AML-193 (cell line): ENCODE measurements at places on chromosomes 12 and 14.

- DNase-seq, result no peak
These were observed 384.3 kb downstream of the RAD51B start for GRCh38 chr14:68203871-68204270.

DNA sequence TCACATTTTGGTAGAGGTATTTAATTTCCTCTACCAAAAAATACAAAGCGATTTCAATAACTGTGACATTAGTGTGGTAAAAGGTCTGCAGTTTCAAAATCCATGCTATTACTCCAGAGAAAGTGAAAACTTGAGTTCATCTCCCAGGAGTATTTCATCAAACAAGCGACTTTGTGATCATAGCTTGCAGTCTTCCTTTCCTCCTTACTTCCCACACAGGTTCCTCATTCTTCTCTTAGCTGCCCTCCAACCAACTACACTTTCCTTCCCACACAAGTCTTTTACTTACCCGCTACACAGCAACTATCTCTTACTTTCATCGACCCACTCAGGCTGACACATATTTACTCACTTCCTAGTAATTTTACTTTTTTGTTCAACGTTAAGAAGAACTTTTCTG lies 413.4 kb upstream of the USP15 start:
- DNase-seq, result no peak

DNA sequence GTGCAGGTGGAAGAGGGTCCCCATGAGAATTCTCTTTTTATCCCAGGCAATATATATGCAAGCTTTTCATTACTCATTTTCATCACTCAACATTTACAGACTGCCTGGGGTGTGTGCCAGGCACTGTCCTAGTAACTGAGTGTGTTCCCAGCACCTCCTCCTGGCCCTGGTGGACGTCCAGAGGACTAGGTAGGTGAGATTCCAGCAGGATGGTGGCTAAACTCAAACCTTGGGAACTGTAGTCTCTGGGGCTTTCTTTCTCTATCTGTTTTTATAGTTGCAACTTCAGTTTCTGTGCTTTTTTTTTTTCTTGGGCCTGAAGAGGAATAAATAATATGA lies 63.8 kb downstream of the SUSD6 start:
- no peak for DNase-seq

DNA sequence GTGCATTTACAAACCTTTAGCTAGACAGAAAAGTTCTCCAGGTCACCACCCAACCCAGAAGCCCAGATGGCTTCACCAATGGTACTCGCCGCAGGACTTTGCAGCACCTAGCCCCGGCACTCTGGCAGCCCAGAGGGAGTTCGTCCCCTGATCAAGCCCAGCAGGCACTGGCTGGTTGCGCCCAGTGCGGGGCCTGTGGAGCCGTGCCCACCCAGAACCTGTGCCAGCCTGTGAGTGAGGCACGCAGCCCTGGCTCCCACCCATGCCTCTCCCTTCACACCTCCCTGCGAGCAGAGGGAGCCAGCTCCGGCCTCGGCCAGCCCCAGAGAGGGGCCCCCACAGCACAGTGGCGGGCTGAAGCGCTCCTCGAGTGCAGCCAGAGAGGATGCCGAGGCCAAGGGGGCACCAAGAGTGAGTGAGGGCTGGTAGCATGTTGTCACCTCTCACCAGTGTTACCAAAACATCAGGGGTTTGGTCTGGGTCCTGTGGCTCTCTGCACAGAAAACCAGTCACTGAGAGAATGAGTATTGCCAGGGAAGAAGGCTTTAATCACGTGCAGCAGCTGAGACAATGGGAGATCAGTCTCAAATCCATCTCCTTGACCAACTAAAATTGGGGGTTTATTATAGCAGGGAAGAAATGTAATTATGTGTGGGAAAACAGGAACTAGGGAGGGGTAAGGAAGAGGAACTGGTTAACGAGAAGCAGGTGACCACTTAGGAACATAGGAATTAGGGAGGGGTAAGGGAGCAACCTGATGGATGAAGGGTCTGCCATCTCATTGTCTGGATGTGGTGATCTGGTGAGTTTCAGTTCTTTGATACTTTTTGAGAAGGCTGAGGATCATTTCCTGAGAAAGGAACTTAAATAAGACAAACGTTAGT lies 151.3 kb downstream of the NUBPL start:
- no peak for DNase-seq

DNA sequence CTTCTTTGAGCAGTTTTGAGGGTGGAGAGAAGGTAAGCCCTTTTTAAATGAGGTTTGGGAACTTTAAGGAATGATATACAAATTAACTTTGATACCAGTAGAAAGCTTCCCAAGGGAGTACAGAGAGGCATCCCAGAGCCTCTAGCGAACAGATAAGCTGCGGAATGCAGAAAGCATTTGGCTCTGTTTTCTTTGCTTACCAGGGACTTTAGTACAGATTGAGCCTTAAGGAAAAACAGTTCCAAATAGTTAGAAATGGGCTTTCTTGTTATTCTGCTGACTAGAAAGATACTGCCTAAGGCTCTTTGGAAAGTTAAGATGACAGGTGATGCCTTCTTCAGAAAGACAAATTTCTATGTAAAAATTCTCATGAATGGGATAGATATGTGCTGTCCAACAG lies 261.7 kb upstream of the FOXN3 start:
- no peak for DNase-seq

DNA sequence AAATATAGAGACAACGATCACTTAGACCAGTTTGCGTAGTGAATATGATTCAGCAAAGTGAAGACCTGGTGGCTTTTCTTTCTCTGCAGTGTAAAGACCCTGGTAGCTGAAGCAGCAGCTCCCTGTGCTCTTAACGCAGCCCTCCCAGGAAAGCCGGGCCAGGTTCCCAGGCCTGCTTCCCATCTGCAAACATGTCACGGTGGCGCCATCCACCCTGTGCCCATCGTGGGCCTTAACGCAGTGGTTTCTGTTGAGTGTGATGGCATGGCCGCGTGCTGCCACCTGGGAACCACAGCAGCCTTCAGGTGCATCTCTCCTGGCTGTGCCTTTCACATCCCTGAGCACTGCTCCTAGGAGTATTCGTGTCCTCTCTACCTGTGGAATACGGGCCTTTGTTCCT lies 71.5 kb downstream of the WDR20 start:
- DNase-seq, result no peak

DNA sequence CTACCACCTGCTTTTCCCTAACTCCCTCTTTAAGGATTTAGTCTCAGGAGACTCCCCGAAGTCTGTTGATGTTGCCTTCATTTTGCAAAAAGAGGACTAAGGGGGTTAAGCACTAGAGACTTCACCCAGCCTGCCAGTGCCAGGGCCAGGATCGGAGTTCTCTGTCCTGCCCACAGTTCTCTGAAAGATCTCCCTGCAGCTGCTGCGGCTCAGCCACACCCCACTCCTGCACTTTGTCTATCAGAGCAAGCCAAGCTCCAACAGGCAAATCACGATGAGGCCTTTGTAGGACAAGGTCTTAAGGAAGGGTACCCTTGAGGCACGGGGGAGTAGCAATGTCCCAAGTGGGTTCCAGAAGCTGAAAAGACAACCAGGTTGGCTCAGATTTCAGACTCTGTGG lies 148.8 kb upstream of the EGLN3 start:
- no peak for DNase-seq

GRCh38 chr12:9334041-9334692 lies 126.0 kb upstream of the PZP start:
- peak; percentile 7 for DNase-seq

- DNase-seq, result no peak
These were observed 75.1 kb downstream of the PELI2 start for GRCh38 chr14:56193347-56193746.

DNA sequence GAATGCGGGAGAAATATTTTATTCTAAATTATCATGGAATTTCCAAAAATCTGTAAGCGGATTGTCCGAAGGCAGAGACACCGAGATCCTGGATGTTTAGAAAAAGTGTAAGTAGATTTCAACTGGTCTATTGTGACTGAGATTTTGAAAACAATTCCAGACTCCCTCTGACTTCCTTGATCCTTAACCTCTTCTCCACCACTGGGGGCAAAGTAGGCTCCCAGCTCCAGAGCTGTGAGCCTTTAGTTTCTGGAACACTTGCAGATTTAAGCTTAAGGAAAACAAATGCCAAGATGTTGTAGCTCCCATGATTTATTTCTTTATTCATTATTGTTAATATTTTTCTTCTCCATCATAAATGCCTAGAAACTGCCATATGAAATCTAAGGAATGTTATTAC lies 1320.5 kb upstream of the SEL1L start:
- no peak for DNase-seq

- no peak for DNase-seq
These were observed 604 bp downstream of the HCFC2 start for GRCh38 chr12:104064842-104065427.

DNA sequence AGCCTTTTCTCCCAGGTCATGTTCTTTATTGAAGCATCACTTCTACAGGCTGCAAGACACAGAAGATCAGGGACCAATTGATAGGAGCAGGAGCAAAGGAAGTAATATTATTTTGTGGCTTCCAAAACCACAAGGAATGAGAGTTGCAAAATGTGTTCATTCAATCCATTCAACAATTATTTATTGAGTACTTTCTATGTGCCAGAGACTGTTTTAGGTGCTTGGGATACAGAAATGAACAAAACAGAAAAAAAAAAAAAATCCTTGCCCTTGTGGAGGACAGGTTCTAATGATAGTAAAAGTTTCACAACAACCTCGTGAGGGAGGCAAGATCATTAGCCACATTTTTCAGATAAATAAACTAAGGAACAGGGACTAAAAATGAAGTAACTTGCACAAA lies 20.1 kb upstream of the DACT1 start:
- DNase-seq, result no peak

GRCh38 chr14:46323404-46323762 lies 328.2 kb downstream of the RPL10L start:
- DNase-seq, result no peak

DNA sequence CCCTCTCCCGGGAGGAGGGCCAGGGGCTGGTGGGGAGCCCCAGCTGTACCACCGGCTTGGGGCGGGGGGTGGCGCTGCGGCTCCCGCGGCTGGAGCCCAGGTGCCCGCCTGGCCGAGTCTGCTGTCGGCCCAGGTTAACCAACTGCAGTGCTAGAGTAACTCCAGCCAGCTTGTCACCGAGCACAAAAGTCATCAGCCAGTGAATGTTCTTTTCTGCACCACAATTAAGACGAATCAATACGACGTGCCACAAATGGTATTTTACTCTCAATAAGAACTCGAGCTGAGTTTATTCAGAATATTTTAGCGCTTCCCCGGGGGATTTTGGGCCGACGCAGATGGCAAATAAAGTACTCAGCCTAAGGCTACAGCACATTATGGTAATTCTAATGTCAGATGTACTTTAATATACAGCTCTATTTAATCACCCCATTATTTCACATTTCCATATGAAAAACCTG lies 83.2 kb downstream of the BCL11B start:
- DNase-seq, result no peak

GRCh38 chr12:66392266-66392915 lies 90.1 kb downstream of the HELB start:
- no peak for DNase-seq

GRCh38 chr14:92960706-92961566 lies 38.0 kb downstream of the CHGA start:
- no peak for DNase-seq

DNA sequence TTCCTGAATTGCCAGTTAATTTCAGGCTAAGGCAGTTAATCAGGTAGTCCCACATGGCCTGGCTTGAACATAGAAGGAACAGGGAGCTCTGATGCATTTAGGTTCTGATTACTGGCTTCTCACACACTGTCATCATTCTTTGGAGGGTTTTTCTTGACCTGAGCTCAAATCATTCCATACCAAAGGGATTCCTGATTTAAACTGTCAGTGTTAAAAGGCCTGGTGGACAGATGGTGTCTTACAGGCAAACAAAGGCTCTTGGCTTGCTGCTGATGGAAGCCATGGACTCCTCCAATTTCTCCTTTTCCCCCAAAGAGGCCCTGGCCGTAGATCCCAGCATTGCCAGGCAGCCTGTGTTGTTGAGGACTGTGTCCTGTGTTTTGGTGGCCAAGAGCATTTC lies 30.2 kb downstream of the CACNA1C start:
- DNase-seq, result no peak

DNA sequence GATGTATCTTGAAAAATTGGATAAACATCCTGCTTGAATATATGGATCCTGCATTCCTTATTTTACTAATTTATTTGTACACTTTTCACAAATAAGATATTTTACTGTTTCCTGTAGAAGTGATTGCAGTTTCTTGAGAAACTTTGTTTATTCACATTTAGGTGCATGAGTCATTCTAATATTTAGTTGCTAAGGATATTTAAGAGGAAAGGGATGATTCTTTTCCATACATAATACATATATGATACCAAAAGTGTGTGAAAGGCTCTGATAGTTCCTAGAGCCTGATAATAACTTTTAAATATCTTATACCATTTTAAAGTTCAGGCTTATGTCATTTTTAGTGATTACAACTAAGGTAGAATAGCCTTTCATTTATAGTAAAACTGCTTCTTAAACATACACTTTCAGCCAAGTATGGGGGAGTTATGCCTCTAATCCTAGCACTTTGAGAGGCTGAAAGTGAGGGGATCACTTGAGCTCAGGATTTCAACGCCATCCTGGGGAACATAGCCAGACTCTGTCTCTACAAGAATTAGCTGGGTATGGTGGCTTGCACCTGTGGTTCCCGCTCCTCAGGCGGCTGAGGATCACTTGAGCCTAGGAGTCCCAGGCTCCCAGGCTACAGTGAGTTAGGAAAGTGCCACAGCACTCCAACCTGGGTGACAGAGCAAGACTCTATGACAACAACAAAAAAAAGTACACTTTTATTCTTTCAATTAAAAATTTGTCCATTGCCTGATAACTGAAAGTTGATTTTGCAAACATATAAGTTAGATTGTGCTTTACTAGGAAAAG lies 262.6 kb upstream of the LRIG3 start:
- no peak for DNase-seq

DNA sequence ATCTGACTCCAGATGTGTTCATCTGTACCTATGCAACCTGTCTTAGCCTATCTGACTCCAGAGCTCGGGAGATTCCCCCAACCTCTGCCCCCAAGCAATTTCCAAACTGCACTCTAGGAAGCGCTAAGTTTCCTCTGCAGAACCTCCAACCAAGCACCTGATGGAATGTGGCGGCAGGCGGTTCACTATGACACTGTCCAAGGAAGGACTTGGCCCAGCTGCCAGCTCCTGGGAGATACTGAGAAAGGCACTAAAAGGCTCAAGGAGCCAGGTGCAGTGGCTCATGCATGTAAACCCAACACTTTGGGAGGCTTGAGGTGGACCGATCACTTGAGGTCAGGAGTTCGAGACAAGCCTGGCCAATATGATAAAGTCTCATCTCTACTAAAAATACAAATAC lies 244.0 kb downstream of the BCL11B start:
- DNase-seq, result no peak

DNA sequence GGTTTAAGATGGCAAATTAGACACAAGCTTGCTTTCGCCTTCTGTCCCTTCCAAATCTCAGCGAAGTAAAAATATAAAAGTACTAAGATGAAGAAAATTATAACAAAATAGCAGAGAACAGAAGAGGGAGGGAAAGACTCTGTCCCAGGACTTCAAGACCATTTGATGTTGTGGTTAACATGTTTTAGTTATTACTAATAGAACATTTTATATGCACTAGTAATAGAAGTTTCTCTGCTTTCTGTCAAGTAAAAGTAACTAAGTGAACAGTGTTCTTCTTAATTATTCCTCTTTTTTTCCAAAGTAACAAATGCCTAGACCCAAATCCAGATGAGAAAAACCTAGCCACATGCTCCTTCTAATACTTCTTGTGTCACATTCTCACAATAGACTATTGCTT lies 85.1 kb upstream of the DAAM1 start:
- DNase-seq, result no peak

GRCh38 chr12:51817027-51817953 lies 31.2 kb downstream of the FIGNL2 start:
- DNase-seq, result no peak

GRCh38 chr12:90174198-90174510 lies 465.5 kb upstream of the ATP2B1 start:
- no peak for DNase-seq

GRCh38 chr14:99478128-99478527 lies 2.5 kb downstream of the SETD3 start:
- no peak for DNase-seq
